AG08396 (cell line): ENCODE measurements at places on chromosomes 6 and 20.
A peak's percentile ranks its signal among the peaks of the same experiment; 100 is the strongest.

GRCh38 chr6:43159599-43159998 lies 11.5 kb upstream of the SRF start:
- DNase-seq = no peak

- DNase-seq = no peak
Observed at GRCh38 chr20:32062776-32063170, 10.7 kb downstream of the HCK start.

DNA sequence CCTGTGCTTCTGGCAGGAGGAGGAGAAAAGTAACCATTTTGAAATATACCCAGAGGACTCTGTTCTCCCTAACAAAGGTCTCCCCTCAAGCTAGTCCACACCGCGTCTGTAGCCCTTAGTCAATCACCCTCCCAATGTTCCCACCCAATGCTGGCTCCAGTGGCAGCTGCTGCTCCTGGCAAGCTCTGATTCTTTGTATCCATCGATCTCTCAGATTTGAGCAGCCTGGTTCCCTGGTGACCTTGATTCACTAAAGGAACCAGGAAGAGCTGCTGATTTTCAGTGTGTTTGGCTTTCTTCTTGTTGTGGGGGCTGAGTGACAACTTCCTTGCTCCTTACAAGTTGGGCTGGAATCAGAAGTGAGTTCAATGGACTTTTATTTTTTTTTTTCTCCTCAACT lies 68.5 kb downstream of the FOXC1 start:
- DNase-seq = no peak

- DNase-seq = no peak
Observed at GRCh38 chr6:75266716-75267291, 17.8 kb downstream of the TMEM30A start.

DNA sequence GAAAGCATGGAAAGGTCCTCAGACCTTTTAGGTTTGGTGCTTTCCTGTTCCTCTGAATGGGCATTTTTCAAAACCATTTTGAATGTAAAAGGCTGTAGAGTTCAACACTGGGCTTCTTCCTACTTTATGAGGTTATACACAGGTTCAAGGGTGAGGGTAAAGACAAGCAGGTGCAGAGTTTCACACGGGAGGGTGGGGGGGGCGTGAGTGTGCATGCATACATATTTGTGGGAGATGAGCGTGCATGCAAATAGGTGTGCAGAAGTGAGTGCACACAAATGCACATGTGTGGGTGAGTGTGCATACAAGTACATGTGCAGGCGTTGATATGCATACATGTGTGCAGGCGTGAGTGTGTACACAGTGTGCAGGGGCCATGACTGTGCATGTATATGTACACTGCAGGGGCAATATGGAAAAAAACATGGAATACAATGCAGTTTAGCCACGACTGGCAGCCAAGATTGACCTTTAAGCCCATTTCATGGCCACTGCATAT lies 183.1 kb downstream of the GMPR start:
- DNase-seq = no peak

GRCh38 chr6:38799529-38800184 lies 84.5 kb downstream of the DNAH8 start:
- DNase-seq = no peak

GRCh38 chr20:10219452-10219791 lies 792 bp downstream of the SNAP25 start:
- peak; percentile 84 for DNase-seq

DNA sequence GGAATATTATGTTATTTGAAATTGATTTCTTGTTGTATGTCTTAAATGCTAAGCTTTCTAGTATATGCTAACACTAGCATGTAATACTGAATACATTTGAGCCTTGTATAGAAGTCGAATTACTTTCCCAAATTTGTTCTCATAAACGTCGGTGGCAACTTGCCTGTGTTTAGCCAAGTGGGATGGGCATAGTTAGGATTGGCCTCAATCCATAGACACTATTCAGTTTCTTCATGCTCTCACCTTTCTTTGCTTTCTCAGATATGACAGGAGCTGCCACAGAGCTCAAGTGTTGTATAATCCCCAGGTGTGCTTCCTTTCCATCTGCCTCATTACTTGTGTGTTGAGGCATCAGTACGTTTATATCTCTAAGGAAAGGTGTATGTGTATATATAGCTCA lies 19.3 kb downstream of the ZNF334 start:
- no peak for DNase-seq

- no peak for DNase-seq
Observed at GRCh38 chr6:17486680-17487079, 93.3 kb downstream of the CAP2 start.

- no peak for DNase-seq
Observed at GRCh38 chr6:71258078-71258866, 30.3 kb upstream of the OGFRL1 start.

DNA sequence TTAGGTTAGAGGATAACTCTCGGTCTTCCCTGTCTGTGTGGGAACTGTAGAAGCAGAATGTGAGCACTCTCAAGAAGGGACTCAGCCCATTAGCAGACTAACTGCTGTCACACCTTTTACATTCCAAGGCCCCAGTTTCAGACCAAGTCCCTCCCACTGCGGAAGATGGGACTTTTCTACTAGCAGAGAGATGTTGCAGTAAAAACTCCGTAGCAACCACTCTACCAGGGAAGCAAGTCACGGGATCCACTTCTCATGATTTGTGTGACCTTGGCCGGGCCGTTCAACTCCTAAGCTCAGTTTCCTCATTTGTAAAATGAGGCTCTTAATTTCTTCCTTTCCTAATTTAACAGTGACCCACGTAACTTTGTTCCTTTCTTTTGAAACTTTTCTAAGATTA lies 77.1 kb upstream of the SLC4A11 start:
- DNase-seq = no peak

- DNase-seq = no peak
Observed at GRCh38 chr6:157060440-157060952, 262.8 kb downstream of the TMEM242 start.

DNA sequence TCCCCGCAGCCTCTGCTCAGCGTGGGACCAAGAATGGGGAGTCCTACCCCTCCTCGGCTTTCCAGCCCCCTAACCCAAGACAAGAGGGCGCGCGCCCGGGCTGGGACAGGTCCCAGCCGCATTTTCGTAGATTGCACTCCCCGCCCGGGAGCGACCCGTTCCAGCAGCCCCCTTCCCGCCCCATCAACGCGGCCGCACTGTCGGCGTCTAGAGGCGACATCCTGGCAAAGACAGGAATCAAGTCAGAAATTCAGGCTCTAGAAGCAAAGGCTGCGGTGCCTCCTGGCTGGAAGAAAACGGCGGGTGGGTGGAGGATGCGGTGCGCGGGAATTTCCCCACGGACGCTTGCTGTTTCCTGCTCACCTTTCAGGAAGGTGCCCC lies 957 bp downstream of the PROKR2 start:
- no peak for DNase-seq

GRCh38 chr6:45533386-45533785 lies 155.7 kb upstream of the SUPT3H start:
- no peak for DNase-seq

- DNase-seq = peak; percentile 89
Observed at GRCh38 chr6:2959909-2960719, 11.3 kb downstream of the SERPINB6 start.

DNA sequence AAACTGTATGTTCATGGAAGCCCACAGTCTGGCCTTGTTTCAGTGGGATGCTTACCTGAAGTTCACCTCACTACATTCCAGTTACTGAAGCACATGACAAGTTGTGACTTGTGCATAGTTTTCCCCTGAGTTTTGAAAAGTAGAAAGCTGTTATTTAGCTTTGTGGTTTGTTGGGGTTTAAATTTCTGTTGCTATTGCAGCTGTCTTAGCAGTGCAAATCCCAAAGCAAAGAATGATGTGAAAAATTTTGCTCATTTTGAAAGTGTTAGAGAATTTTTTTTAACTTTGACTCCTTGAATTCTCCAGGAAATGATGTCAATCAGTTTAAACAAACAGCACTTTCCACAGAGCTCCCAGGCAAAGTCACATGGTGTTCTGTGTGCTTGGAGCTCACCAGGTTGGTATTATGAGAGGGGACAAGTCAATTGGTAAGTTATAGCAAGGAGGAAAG lies 268.4 kb downstream of the ADGRG6 start:
- DNase-seq = peak; percentile 32

GRCh38 chr20:11124849-11125505 lies 451.2 kb upstream of the JAG1 start:
- DNase-seq = no peak

- no peak for DNase-seq
Observed at GRCh38 chr6:112016320-112016719, 37.6 kb upstream of the CCN6 start.

DNA sequence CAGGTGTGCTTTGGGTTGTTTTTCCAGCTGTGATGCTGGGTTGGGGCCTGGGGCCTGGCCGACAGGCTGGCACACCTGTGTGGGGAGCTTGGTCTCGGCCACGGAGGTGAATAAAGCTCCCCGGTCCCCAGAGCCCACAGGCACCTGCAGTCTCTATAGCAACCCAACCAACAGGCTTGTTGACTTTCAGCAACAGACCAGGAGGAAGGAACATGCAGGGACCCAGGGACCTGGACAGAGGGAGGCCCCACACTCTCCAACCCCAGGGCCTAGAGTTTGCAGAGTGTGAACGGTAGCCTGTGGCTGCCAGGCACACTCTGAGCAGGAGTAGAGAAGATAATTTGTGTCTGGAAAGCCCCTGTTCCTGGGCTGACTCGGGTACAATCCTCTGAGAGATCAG lies 14.6 kb upstream of the SYNJ2 start:
- no peak for DNase-seq

- peak; percentile 49 for DNase-seq
Observed at GRCh38 chr20:19758501-19759331, 658 bp downstream of the RIN2 start.

DNA sequence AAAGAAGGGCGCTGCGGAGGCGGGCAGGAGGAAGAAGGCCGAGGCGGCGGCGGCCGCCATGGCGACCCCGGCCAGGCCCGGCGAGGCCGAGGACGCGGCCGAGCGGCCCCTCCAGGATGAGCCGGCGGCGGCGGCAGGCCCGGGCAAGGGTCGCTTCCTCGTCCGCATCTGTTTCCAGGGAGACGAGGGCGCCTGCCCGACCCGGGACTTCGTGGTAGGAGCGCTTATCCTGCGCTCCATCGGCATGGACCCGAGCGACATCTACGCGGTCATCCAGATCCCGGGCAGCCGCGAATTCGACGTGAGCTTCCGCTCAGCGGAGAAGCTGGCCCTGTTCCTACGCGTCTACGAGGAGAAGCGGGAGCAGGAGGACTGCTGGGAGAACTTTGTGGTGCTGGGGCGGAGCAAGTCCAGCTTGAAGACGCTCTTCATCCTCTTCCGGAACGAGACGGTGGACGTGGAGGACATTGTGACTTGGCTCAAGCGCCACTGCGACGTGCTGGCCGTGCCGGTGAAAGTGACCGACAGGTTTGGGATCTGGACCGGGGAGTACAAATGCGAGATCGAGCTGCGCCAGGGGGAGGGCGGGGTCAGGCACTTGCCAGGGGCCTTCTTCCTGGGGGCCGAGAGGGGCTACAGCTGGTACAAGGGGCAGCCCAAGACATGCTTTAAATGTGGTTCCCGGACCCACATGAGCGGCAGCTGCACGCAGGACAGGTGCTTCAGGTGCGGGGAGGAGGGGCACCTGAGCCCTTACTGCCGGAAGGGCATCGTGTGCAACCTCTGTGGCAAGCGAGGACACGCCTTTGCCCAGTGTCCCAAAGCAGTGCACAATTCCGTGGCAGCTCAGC lies 780 bp downstream of the ZCCHC3 start:
- peak; percentile 73 for DNase-seq

DNA sequence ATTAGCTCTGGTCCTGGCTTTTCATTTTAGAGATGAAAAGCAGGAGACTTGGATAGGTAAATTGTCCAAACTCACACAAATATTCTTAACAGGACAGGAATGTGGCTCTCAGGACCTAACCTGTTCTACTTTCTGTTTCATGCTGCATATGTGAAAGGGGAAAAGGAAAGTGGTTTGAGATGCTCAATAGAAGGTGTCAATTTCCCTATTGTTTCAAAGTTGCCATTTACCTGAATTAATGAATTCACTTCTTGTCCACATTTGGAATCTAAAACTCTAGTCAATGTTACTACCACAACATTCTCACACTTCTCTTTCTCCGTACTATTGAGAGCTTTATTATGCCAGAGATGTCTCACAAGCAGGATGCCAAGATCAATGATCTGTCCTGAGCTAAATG lies 4.8 kb upstream of the EFHC1 start:
- DNase-seq = no peak

DNA sequence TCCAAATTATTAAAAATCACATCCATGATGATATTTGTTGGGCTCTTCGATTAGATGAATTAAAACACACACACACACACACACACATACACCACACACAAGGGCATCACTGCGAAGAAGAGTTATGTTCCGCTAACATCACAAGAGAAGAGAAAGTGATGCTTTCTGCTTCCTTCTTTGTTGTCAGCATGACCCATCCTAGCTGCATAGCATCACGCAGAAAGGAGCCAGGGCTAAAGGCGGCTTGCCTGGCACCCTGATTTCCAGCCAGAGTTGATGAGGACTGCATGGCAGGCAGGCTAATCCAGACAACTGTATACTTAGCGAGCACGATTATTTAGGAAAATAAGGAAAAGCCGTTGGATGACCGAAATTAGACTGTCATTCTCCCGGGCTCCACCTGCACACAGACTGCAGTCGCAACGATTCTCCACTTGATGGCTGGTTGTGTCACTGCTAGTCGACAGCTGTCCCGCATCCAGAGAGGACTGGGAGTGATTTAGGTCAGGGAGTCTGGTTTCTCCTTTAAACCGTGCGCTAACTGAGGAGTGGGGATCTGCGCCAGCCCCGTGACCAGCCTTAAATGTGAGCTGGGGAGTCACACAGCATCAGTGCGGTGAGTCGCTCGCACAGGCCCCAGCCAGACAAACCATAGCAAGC lies 70.6 kb upstream of the SOX4 start:
- no peak for DNase-seq

DNA sequence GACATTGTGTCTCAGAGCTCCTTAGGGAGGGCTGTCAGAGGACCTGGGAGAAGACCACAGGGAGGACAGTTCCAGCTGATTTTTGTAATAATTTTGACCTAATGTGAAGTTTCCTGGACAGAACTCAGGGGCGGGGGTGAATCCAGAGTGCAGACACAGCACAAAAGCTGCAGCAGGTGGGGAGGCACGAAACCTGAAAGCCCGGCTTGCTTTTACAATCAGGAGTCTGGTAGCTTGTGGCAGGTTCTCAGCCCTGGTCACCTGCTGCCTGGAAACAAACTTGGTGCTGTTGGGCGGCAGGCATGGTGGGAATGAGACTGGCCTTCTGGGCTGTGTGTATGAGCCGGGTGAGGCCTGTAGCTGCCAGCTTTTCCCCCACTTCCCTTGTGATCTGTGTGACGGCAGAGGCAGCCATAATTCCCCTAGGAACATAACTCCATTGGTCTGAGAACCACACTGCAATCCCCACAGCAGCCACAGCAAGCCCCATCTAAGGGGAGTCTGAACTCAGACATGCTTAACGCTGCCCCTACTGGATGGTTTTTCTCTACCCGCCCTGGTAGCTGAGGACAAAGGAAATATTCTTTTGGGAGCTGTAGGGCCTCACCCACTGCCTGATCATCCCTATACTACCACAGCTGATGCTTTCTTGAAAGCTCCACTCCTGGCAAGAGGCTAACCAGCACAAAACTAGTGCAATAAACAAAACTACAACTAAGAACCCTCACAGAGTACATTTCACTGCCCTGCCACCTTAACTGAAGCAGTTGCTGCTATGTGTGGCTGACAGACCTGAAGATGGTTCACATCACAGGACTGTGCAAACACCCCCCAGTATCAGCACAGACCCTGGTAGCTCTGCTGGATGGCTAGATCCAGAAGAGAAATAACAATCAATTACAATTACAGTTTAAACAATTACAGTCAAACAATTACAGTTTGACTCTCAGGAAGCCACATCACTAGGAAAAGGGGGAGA lies 1055.1 kb upstream of the GJE1 start:
- no peak for DNase-seq
